ENCODE measurements at places on chromosomes 4 and X. TPM values are rescaled to one million over a fixed set of nuclear protein-coding genes. Genes with fewer than 3 reads are reported as not detected.

Gene COL25A1
- total RNA-seq = 19.2 TPM

Gene GPR82
- total RNA-seq = 0.16 TPM

Gene MAGEA9B
- 24.6 TPM for total RNA-seq

Gene IL13RA1
- 30.7 TPM for total RNA-seq

Gene BBS12
- 7.5 TPM for total RNA-seq

Gene CLCN5
- 22.1 TPM for total RNA-seq

Gene PF4V1
- total RNA-seq = not detected

Gene HERC3
- 15.7 TPM for total RNA-seq

Gene POF1B
- total RNA-seq = 0.31 TPM

Gene ZMAT1
- 28.2 TPM for total RNA-seq

Gene HTN1
- not detected for total RNA-seq

Gene HTRA3
- total RNA-seq = 6.1 TPM

Gene WDR17
- 10.2 TPM for total RNA-seq

Gene DSPP
- total RNA-seq = not detected

Gene HMGB3
- 10.0 TPM for total RNA-seq

Gene LIMCH1
- total RNA-seq = 18.6 TPM

Gene TNIP3
- total RNA-seq = 1.1 TPM

- DNase-seq = no peak
These were observed 328.5 kb downstream of the PPP3CA start for GRCh38 chr4:101018836-101019235.

DNA sequence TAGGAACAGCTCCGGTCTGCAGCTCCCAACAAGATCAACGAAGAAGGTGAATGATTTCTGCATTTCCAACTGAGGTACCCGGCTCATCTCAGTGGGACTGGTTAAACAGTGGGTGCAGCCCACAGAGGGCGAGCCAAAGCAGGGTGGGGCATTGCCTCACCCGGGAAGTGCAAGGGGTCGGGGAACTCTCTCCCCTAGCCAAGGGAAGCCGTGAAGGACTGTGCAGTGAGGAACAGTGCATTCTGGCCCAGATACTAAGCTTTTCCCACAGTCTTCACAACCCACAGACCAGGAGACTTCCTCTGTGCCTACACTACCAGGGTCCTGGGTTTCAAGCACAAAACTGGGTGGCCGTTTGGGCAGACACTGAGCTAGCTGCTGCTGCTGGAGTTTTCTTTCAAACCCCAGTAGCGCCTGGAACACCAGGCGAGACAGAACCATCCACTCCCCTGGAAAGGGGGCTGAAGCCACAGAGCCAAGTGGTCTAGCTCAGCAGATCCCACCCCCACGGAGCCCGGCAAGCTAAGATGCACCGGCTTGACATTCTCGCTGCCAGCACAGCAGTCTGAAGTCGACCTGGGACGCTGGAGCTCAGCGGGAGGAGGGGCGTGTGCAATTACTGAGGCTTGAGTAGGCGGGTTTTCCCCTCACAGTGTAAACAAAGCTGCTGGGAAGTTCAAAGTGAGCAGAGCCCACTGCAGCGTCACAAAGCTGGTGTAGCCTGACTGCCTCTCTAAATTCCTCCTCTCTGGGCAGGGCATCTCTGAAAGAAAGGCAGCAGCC, 84.6 kb downstream of the THOC2 start:
- DNase-seq = peak; percentile 14

- no peak for DNase-seq
These were observed 16.8 kb upstream of the ZCCHC13 start for GRCh38 chrX:74286950-74287740.

GRCh38 chr4:87882321-87882720, 49.6 kb downstream of the MEPE start:
- DNase-seq = no peak

DNA sequence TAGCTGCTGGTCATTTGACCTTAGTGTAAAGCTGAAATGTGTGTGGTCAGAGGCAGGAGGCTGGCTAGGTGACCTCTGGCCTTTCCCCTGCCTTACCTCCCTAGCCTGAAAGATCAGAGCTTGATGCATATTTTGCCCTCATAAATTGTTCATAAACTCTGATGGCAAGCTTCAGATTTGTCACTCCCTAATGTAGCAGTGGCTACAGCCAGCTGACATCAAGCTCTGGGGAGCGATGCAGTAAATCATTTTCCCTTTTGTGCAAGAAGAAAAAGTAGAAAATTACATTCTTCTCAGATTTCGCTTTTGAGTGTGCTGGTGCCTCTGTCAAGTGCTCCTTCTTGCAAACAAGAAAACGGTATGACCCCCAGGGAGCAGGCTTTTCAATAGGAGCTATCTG, 87.7 kb upstream of the MAGEA4 start:
- no peak for DNase-seq

GRCh38 chr4:4341861-4342650, 44.8 kb upstream of the NSG1 start:
- DNase-seq = no peak

GRCh38 chrX:6021316-6022091, 207.2 kb downstream of the NLGN4X start:
- DNase-seq = peak; percentile 54

- peak; percentile 33 for DNase-seq
These were observed 689 bp downstream of the NR0B1 start for GRCh38 chrX:30308263-30309138.

DNA sequence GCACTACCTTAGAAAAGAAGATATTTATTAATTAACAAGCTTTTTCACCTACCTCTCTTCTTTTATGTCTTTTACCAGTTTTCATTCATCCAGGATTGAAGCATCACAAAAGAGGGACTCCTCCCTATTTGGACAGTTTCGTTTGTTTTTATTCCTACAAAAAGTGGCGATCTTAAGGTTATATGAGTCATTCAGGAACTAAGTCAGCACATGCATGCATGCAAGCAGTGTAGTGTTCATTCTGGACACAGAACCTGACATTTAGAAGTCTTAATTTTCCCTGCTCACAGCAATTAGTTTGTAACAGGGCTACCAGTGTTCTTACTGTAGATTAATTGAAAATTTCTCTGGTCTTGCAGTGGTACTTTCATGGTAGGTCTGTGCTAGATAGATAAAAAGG, 47.9 kb upstream of the QRFPR start:
- DNase-seq = no peak

DNA sequence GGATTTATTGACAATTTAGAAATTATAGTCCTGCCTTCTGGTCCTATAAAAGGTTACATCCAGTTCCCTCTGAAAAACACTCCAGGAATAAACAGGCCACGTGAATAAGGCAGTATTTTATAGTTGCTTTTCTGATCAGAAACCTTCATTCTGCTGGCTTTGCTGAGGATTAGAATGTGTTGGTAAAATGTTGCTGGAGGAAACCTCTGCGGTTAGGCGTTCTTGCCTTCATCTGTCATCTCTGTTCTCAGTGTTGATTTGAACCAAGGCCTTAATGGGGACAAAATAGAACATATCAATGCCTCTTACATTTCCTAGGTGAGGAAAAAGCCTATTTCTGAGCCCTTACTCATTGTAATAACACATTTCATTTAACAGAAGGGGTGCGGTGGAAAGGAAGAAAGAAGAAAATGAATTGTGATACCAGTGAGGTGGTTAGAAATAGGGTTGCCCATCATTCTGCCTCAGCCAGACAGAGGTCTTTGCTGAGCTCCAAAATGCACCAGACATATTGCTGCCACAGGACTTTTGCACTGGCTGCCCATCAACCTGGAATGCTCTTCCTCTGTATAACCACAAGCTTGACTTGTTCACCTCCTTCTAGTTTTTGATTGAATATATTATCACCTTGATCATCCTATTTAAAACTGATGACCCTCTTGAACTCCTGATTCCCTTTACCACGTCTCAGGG, 18.0 kb upstream of the SPARCL1 start:
- no peak for DNase-seq

DNA sequence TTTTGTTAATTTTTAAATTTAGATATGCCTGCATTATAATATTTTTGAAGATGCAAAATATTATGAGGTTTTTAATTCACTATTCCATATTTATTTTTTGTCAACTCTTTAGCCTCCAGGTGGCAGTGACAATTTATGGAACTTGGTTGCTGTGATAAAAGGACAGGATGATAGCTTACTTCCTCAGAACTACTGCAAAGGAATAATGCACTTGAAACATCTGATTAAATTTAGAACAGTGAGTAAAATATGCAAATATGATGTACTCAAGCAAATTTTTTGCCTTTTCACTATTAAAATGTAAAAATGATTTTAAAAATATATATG, 45.1 kb downstream of the SPATA4 start:
- DNase-seq = no peak

DNA sequence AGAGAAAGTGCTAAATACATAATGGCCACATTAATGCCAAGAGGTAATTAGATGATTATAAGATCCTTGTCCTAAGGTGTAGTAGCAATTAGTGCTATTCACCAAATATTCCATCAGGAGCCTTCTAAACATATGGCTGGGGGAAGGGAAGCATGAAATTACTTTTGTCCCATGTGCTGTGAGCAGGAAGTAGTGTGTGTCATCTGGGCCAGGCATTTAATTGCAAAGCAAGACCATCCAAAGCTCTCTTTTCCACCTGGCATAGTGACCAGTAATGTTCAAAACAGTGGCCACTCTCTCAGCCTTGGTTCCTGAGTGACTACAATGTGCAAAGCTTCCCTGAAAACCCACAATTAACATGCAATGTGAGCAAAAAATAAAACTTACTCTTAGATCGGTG, 144.2 kb upstream of the FAM241A start:
- no peak for DNase-seq

DNA sequence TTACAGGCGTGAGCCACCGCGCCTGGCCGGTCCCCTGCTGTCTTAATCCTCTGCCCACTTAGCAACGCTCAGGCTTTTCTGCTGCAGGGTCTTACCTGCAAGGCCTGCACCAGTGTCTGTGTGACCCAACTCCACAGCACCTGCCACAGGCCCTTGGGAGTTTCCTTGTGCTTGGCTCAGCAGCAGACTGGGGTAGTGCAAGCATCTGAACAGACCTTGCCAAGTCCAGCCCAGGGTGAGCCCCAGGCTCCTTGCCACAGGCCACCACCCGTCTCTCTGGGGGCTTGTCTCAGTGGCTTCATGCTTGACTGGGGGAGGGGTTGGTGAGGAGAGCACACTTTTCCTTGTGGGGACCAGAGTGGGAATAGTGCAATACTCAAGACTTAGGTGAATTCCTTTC, 87.0 kb downstream of the FAM193A start:
- no peak for DNase-seq

GRCh38 chrX:47196098-47196497, 2.5 kb downstream of the UBA1 start:
- no peak for DNase-seq

DNA sequence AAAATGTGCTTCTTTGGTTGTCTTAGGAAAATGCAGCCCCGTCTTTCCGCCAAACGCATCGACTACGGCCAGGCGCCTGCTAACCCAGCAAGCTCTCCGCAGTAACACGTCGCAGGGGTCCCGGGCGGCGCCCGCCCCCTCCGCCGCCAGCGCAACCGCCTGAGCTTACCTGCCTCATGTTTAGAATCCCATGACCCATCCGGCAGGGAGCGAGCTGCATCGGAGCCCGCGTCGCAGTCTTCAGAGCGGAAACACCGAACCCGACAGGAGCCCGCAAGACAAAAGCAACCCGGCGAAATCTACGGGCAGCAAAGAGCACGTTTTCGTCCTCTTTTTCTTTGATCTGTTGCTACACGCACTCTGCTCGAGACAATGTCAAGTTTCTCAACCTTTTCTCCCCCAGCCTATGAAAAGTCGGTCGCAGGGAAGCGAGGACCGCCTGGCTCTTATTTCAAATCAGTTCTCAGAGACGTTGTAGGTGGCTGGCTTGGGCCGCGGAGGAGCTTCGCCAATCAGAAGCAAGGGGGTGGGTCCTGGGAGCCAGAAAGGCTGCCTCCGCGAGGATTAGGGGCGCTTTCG, at the start of gene MID1:
MID1 (minus strand) TSS at position 465 of the 579 bp plus-strand sequence. CDS start 53,038 bp downstream, outside the sequence.
- peak; percentile 90 for DNase-seq

DNA sequence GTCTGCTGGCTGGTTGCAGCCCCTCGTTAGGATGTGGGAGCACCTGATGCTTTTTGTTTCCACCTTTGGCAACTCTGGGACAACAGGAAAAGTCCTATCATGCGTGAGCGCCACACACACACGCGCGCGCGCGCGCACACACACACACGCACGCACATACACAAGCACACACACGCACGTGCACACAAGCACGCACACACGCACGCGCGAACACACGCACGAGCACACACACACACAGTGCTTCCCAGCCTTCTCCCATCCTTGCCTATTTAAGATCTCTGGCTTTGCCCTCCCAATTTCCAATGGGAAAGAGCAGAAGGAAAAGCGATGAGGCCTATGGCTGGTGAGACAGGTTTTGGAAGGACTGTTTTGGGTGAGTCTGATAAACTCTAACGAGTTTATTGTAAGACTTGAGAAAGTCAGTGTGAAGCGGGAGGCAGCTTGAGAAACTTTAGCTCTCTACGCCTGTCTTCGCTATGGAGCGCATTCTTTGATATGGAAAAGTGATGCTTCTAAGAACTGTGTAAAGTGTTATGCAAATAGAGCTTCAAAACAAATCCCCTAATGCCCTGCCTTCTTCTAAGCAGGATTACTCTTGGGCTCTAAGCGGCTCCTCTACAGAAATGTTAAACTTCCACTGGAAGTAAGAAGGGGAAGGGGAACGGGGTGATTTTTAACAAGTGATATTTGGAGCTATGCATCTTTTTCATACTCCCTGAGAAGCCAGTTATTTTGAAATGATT, 11.8 kb downstream of the SUPT20HL1 start:
- no peak for DNase-seq

DNA sequence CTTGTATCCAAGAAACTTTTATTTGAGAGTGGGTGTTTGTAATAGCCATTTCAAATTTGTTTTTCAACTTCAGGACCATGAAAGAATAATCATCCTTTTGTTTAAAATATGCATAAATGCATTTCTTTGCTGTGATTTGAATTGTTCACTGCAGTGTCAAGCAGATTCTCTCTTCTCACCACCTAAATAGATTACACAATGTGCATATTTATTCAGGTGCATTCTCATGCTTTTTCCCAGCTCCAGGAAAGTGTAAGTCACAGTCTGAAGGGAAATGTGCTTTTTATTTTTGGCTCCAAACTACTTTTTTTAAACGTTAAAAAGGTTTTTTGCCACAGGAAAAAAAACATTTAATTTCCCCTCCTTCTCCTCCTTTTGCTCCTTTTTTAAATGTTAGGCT, 17.5 kb downstream of the C4orf33 start:
- DNase-seq = no peak

DNA sequence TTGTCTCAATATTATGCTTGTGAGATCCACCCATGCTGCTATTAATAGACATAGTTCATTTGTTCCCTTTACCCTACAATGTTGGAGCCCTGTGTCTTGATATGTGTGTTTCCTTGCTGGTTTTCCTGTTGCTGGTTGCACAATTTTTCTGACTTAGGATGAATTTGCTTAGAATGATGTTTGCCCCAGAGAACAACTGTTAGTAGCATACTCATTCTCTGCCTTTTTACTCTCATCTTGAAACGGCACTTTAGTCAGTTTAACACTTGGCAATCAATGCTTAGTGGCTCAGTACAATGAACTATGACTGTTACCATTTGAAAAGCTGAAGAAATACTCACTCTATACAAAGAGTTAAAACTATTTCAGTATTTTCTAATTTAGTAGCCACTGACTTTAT, 158.8 kb upstream of the NDST4 start:
- DNase-seq = no peak

All from testis (tissue), 5 donors.